ENCODE measurements at places on chromosomes 7 and 10. TPM values are rescaled to one million over a fixed set of nuclear protein-coding genes. Genes with fewer than 3 reads are reported as not detected.

The GBX1 gene
- not detected for polyA plus RNA-seq

The IDI1 gene
- polyA plus RNA-seq, result 34.8 TPM

The FEZF1 gene
- polyA plus RNA-seq, result 0.15 TPM

The RAMP3 gene
- 13.2 TPM for polyA plus RNA-seq

The SLC26A4 gene
- polyA plus RNA-seq, result not detected

The NANOS1 gene
- 2.8 TPM for polyA plus RNA-seq
